Eye (tissue), 1 donor: ENCODE measurements at places on chromosomes 2 and 18.

- no peak for DNase-seq
Observed at GRCh38 chr2:39717067-39717466, 51.4 kb downstream of the TMEM178A start.

DNA sequence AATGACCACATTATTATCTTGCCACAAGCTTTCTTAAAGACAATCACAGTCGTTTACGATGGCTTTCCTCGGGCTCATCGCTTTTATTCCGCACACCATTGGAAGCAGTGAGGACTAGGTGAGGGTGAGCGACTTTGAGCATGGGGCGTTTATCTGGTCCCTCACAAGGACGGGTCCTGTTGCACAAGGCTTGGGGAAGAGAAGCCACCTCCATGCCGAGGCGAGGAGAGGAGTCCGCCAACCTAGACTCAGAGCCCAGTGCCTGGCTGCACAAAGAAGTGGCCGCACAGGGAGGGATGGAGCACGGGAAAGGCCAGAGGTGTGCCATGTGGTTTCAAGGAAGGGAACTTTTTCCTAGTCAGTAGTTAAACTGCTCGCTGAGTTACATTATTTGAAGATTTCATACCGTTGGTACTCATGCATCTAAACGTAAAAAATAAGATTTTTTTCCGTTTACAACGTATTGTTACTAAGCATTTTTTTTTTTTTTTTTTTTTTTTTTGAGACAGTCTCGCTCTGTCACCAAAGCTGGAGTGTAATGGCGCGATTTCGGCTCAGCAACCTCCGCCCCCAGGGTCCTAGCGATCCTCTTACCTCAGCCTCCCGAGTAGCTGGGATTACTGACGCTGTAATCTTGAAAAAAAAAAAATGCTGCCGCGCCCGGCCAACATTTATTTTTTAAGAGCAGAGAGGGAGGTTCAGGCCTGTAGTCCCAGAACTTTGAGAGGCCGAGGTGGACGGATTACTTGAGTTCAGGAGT is 849 bp upstream of the CYP27C1 start:
- DNase-seq, result peak; percentile 84

- DNase-seq, result peak; percentile 77
Observed at GRCh38 chr2:37819186-37819585, 105.9 kb upstream of the RMDN2 start.

DNA sequence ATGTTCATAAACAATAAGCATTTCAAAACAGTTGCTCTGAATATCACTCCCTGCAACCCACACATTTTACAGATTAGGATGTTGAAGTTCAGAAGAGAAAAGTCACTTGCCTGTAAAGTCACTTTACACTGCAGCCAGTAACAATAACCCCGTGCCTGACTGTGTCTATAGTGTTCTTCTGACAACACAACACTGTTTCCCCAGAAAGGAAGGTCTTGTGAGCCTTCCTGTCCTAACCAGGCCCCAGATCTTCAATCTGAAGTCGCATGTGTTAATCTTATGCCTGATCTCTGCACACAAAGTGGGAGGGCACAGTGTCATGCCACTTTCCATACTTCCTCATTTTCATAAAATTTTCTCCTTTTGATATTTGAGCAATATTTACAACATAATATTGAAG is 120.2 kb downstream of the FEZ2 start:
- DNase-seq, result no peak

- DNase-seq, result no peak
Observed at GRCh38 chr2:85834466-85834865, 54.3 kb downstream of the ST3GAL5 start.

- DNase-seq, result no peak
Observed at GRCh38 chr2:181123798-181124231, 143.4 kb downstream of the UBE2E3 start.

GRCh38 chr18:49072524-49072934 is 121.8 kb upstream of the SMAD7 start:
- peak; percentile 38 for DNase-seq

DNA sequence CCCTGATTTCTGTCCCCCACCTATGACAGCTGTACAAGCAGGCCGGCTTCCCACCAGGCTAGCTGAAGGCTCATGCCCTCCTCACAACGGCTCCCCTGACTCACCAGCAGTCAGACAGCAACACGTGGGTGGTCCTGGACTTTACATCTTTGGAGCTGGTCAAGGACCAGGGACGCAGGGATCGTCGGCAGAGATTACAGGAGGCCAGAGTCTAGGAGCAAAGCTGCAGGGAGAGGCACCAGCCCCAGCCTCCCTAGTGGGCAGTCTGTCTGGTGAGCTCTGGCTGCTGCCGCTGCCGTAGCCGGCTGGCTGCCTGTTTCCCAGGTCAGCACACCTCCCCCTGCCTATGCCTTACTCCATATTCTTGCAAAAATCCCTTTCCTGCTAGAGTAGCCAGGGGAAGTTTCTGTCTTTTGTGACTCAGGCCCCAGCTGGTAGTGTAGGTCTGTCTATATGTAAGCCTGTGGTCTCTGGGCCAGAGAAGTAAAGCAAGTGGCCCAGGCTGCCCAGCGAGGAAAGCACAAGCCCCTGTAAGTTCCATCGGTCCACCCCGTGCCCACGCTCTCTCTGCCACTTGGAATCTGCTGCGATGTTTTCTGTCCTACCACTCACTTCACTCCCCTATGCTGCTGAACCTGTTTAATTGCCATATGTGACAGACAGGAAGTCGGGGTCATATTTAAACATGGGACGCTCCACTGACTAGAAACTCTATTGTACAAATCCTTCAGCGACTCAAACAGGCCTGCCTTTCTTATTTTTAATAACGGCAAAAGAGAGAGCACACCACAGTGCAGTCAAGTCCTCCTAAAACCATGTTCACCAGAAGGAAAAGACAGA is 2.4 kb upstream of the ARHGEF4 start:
- no peak for DNase-seq

DNA sequence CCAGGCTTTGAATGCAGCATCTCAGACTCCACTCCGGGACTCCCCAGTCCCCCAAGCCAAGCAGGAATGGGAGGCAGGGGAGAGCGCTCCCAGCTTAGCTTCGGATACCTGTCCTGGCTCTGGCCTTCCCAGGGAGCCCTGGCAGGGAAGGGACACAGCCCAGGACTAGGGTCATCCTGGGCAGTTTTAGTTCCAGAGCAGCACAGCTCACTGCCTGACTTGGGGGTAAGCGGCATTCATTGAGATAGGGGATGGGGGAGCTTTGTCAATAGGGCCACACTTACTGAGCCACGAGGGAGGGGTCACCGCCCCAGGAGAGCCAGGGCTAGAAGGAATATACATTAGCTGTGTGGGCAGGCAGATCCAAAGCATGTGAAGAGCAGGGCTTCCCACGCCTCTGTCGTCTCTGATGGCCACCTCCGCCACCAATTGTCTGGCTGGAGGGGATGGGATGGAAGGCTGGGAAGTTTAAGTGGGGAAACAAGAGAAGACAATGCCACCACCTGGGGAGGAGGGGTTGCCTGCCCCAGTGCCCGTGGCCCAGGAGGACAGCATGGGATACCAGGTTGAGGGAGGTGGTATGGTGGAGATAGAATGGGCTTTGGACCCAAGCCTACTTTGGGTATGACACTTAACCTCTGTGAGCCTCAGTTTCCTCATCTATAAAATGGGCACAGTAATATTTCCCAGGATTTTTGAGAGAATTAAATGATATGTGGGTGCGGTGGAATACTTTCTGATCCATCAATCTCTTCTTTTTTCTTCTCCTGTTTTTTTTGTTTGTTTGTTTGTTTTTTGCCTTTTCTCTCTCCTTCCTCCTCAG is 40.2 kb downstream of the SCTR start:
- DNase-seq, result no peak

GRCh38 chr2:130390460-130391057 is 34.7 kb downstream of the PTPN18 start:
- no peak for DNase-seq

GRCh38 chr2:215280326-215280725 is 31.5 kb upstream of the ATIC start:
- DNase-seq, result no peak

DNA sequence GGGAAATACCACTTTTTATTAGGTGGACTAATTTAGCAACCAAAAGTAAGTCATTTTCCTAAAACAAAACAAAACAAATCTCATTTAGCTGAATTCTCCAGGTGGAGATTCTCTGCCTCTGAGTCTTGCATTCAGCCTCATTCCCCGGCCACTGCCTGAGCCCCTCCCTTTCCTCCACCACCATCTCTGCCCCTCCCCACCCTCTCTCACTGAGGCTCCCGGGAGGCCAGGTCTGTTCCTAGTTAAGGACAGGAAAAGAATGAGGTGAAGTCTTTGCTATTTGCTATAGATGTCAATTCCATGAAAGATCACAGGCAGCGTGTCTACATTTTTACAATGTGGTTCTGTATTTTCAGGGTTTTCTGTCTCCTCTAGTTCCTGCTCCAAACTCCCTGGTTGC is 83.0 kb upstream of the SOX11 start:
- DNase-seq, result peak; percentile 60

DNA sequence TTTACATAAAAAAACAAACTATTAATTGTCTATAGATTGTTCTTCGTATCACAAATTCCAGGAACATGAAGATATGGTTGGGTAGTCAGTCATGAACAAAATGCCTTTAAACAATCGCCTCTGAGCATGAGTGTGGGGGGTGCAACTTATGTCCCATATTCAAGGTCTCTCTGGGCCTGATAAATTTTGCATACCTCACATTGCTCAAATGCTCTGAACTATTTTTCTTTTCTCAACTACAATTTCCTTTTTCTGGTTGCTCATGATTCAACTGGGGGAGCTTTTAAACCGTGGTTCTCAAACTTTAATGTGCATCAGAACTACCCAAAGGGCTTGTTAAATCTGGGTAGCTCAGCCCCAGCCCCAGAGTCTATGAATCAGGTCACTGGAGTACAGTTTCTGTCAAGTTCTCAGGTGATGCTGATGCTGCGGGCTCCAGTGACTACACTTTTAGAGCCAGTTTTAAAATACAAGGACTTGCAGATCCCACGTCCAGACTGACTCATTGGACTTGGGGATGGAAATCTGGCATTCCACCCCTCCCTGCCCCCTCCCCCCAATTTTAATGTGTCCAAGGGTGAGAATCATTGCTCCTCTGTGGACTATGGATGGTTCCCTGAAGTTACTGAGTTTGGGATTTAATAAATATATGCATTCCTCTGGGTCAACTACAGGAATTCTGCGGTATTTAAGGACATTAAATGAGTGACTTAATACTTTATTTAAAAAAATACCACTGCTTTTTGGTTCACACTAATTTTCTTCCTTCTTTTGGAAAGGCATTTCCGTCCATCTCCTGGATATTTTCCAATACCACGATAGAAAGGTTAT is 1.5 kb upstream of the GPD2 start:
- peak; percentile 8 for DNase-seq

GRCh38 chr2:232473467-232473890 is 14.2 kb downstream of the ECEL1 start:
- peak; percentile 82 for DNase-seq

- no peak for DNase-seq
Observed at GRCh38 chr2:149039213-149039724, 770 bp downstream of the LYPD6B start.

DNA sequence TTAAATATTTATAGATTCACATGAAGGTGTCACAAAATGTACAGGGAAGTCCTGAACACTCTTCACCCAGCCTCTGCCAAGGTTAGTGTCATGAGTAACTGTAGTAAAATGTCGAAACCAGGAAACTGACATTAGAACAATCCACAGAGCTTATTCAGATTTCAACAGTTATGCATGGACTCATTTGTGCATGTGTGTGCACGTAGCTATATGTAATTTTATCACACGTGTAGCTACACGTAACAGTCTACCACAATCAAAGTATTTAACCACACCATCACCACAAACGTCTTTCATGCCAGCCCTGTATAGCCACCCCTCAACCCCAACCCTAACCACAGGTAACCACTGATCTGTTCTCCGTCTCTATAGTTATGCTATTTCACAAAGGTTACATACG is 211.7 kb upstream of the REV1 start:
- DNase-seq, result no peak

DNA sequence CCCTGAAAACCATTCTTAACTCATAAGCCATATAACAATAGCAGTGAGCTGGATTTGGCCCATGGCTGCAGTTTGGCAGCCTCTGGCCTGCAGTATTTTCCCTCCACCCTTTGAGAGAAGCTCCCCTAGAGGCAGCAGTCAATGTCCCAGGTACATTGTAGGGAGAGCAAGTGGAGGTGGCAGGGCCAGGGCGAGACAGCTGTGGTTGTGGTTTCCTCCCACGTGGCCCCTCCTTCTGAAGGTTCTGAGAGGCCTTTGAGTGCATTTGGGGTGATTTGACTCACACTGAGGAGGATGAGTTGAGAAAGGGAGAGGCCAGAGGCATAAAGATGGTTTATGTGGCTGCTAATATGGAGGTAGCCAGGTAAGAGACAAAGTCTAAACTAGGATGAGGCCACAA is 45.5 kb upstream of the LDAH start:
- DNase-seq, result no peak

DNA sequence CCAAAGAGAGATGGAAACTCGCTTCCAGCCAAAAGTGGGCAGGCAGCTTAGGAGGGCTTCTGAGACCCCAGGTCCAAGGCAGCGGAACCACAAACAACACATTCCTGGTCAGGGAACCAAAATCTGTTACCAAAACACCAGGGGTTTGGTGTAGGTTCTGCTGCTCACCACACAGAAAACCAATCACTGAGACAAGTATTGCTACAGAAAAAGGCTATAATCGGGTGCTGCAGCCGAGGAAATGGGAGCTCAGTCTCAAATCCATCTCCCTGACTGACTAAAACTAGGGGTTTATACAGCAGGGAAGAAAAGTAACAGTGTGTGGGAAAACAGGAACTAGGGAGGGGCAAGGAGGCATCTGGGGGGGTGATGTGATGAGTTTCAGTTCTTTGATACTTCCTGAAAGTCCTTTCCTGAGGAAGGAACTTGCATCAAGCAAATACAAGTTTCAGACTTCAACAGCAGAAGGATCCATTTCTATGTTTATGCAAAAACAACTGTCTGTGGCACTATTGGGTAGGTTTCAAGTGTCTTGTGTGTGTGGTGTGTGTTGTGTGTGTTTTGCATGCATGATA is 108.0 kb downstream of the FAM168B start:
- no peak for DNase-seq

GRCh38 chr2:10772868-10773215 is 39.7 kb downstream of the PDIA6 start:
- no peak for DNase-seq

GRCh38 chr2:199870581-199870980 is 19.6 kb upstream of the FTCDNL1 start:
- no peak for DNase-seq

GRCh38 chr2:71064754-71065621 is 3.5 kb upstream of the NAGK start:
- DNase-seq, result no peak

GRCh38 chr2:30249354-30249753 is 18.0 kb downstream of the LBH start:
- DNase-seq, result no peak
